ENCODE measurements at places on chromosomes 6 and 20.

- DNase-seq, result no peak
Observed at GRCh38 chr6:130136798-130137197, 86.0 kb downstream of the SAMD3 start.

DNA sequence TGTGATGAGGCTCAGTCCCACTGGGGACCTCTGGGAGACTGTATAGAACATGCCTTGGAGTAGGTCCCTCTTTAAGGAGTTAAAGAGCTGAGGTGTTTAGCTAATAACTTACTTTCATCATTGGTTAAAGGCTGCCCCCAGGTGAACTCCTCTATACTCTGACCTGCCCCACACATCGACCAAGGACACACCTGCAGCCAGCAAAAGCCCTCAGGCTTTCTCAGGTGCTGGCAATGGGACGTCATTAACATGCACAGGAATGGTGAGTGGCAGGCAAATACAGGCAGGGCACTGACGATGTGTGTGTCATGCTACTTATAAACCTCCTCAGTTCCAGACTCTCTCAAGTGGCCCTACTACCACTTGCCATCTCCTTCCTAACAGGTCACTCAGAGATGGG, 366.4 kb downstream of the KIF16B start:
- no peak for DNase-seq

GRCh38 chr20:22093122-22093521, 387.7 kb downstream of the PAX1 start:
- no peak for DNase-seq

GRCh38 chr20:61846074-61846473, 219.6 kb downstream of the TAF4 start:
- DNase-seq, result no peak

- no peak for DNase-seq
Observed at GRCh38 chr6:163944897-163945296, 530.4 kb downstream of the QKI start.

DNA sequence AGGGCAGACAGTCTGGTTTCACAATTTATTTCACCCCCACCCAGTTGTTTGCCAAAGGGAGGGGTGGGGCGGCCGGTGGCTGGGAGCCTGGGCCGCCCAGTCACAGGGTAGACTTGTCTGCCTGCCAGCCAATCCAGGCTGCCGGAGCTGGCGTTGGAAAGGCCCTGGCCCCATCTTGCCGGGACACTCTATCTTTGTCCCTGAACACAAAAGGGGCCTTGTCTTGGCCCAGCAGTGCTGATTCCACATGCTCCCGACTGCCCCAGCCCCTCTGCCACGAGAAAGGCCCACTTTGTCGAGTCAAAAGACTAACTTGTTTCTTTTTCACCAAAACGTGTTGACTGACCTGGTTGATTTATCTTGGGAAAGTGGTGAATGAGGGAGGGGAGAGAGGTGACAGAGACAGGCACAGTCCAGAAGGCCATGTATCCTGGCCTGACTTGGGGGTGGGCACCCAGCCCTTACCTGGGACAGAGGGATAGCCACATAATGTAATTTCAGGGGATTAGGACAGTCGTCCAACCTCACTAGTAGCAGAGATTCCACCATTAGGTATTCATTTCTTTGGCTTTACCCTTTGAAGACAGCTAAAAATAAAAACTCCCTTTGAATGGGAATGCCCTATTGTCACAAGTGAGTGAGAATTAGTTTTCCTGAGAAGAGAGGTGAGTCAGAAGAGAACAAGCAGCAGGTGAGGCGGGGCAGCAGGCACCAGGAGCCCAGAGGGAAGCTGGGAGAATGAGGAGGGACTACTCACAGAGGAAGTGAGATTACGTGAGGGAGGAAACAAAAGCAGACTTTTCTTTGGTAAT, 67.0 kb upstream of the SIRPA start:
- peak; percentile 96 for DNase-seq

GRCh38 chr20:454951-455350, 7.4 kb downstream of the TBC1D20 start:
- DNase-seq, result no peak

DNA sequence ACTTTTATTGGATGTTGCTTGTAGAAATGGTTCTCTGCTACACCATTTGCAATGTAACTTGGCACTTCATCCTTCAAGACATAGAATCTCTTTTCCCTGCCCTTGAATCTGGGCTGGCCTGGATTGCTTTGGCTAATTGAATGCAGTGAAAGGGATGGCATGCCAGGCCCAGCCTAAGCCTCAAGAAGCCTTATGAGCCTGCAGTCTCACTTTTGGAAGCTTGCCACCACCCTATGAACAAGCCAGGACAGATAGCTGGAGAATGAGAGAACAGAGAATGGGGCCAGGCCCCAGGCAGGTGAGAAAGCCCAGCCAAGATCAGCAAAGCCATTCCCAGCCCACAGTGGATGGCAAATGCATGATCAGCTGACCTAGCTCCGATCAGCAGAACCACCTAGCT, 350.7 kb upstream of the RNF24 start:
- DNase-seq, result peak; percentile 79

- DNase-seq, result no peak
Observed at GRCh38 chr6:167402195-167402686, 77.4 kb downstream of the TTLL2 start.

DNA sequence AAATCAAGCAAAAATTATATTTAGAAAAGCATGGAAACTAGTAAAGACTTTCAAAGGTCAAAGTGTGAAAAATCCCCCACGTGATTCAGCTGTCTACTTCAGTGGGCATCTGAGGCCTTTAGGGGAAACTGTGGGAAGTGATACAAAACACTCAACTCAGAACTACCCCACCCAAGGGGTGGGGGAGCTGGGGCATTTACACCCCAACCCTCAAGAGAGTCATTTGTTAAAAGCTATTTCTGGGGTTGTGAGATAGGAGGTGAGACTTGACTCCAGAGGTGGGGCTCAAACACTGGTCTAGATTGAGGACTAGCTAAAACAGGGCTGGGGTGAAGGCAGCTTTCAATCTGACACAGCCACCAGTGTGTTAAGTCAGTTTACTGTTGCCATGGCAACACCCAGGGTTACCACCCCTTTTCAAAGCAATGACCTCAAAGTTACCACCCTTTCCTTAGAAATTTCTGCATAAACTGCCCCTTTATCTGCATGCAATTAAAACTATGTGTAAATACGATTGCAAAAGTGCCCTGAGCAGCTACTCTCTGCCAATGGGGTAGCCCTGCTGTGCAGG, 9.9 kb upstream of the GTSF1L start:
- no peak for DNase-seq

GRCh38 chr20:41983159-41983558, 365.0 kb upstream of the CHD6 start:
- no peak for DNase-seq

DNA sequence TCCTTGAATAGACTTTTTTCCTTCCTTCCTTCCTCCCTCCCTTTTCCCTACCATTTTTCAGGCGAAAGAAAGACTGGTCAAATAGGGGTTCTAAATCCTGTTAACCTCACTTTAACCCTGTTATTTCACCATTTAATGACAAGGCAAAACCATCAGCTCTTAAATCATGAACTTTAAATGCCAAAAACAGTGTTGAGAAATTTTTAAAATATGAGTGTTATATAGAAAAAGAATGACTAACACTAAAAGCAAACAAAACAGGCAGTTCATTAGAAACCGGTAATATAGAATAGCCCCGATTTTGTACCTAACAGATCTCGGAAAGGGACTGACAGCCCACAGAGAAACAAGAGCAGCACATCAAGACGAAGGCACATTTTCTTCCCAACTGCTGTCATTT, 57.4 kb upstream of the CEP85L start:
- peak; percentile 59 for DNase-seq

GRCh38 chr6:30726506-30727413, 6.6 kb downstream of the TUBB start:
- DNase-seq, result no peak

DNA sequence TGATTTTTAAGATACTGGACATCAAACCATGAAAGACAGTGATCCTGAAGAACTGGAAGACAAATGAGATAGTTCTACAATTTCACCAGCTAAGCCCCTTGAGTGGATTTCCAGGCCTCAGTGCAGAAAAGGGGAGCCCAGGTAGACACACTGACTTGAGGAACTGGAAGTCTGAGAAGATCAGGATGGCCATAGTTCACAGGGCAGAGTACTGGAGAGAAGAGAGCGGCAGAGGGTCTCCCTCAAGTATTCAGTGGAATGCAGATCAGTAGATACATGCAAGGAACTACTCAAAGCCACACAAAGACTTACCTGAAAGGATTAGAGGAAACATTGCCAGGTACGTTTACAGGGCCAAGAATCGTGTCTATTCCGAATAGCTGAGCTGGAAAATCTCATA, 224.3 kb downstream of the LRFN2 start:
- no peak for DNase-seq

DNA sequence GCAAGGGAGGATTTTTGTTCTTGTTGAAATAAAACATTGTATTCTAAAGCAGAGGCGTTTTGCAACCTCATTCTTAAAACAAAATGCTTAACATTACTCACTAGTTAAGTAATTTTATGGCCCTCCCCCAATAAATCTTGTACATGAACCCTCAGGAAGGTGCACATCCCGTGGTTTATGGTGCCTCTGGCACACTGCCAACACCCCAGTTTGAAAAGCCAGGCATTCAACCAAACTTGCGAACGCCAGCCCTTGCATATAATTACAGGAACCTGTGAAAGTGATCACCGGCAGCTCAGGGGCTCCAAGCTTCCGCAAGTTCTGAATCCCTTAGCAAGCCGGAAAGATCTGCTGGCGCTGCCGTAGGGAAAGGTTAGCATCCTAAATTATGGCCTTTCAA, 1109.0 kb upstream of the FLRT3 start:
- DNase-seq, result peak; percentile 70

- DNase-seq, result no peak
Observed at GRCh38 chr6:129546702-129547101, 163.3 kb downstream of the ARHGAP18 start.

DNA sequence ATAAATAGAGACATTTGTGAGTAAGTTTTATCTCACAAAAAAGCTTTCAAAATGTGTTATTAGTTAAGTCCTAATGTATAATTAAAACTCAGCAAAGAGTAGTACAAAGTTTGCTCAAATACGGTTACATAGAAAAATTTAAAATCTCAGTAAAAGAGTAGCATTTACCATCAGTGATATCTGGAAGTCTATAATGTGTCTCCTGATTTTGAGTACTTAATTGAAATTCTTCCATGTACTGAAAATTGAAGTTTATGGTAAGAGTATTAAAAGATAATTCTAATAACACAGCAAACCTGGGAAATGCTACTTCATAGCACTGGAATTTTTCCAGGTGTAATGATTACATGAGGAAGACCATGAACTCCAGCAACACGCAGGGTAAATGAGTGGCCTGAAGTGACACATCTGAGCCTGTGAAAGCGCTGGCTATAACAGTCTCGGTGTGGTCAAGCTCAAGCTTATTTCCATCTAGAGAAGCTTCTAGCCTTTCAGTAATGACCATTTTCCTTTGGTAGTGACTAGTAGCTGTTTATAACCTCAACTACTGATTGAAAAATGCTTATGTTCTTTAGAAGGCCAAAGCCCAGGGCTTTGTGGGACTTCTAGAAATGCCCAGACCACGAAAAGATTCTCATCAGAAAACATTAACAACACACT, 203.2 kb downstream of the ISM1 start:
- DNase-seq, result no peak

DNA sequence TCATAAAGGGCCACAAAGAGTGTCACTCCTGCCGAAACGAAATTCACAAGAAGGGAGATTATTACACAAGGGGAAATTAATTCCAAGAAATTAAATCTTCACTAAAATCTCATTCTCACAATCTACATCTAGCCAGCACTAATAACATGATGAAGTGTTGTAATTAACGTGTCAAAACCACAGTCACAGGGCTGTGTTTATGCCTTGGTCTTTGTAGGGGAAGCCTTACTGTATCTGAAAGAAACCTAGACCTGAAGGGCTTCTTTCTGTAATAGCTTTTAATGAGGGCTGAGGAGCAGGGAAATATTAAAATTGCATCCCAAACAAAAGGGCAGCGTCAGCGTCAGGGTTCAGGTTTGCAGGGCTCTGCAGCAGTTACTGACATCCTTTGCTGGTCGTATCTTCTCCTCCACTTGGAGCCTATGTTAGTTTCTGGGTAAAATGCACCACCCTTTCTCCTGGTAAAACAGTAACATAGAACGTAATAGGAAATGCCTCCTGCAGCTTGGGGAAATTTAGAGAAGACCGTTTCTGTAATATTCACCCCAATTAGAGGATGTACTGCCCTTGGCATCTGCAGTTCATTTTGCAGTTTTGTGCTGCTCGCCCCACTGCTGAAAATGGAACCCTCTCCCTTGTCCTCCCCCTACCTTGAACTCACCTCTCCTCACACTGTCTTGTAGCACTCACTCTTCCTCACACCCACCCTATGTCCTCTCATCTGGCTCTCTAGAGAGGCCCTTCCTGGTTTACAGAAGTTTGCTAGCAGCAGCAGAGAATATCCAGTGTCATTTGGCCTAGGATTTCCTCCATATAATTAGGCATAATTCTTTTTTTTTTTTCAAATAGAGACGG, 109.0 kb upstream of the TRAF3IP2 start:
- DNase-seq, result no peak

DNA sequence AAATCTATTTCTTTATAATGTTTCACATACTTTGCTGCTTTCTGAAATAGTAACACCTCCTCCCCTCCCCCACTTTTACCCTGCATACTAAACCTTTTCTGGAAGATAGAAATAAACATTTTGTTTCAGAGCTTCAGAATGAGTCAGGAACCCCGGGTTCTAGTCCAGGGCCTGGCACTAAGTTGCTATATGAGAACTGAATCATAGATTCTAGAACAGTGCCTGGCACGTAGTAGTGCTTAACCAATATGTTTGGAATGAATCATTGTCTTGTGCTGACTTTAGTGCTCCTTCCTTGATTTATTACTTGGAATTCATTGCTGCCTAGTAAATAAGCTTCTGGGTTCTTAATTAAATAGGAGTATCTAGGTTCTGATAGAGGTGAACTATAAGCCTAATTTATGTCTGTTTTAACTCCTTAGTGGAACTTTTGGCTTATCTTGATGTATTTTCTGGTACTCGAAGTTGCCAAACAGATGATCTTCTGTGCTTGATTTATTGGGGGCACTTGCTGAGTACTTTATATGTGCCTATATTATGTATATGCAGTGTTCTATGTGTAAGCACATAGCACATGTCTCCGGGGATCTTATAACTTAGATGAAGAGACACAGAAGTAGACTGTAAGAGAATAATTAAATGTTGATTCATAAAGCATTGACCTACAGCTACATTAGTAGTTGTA, 18.6 kb downstream of the TAB2 start:
- peak; percentile 66 for DNase-seq

DNA sequence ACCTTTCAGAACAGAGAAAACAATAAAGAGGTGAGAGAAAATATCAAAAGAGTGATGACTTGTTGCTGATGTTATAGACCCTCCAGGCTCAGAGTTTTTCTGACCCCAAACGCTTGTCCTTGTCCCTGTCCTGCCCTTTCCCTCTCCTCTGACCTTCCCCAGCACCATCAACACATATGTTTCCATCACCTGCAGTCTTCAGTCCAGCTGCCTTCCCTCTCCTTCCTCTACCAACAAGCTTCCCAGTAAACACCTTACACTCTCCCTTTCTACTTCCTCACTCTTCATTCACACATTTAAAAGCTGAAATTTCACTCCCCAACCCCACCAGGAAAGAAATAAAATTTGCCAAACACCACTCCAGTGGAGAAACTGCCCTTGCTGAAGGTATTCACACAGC, 25.4 kb upstream of the AFDN start:
- DNase-seq, result no peak

GRCh38 chr6:25337431-25337830, 58.3 kb downstream of the CARMIL1 start:
- no peak for DNase-seq
